Activated CD4-positive, alpha-beta T cell treated with anti-CD3 and anti-CD28 coated beads, Interleukin-2, amount 10 ng/mL, durations not matched to agents 24 days and 14 days (primary cell): ENCODE measurements at places on chromosomes 1 and 21.

DNA sequence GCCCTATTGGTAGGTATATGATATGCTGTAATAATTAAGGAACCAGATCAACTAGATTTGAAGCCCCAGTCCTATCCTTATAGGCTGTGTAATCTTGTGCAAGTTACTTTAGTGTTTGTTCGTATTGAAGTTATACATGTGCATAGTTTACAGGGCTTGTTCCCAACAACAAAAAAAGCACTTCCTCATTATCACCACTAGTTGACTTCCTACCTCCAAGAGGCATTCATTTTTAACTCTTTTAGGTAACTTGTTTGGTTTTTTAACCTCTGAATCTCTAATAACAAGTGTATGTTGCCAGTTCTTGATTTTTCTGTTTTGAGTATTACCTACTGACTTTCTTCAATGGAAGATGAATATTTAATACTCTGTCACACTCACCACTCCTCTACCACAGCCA is 71.9 kb downstream of the ST3GAL3 start:
- no peak for DNase-seq

DNA sequence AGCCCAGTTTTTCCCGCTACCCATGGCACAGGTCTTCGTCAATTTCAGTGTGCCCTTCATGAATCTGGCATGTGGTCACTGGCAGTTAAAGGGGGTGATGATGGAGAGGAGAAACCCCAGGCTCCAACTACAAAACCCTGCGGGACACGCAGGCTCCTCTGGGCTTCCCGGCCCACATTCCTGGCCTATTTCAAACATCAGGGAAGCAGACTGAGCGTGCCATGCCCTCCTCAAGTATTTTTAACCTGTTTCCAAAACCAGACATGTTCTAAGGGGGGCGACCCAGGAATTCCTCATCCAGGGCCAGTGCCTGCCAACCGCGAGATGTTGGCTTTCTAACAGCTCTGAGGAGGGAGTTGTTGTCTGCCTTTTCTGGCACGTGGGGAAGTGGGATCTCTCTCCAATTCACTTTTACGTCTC is 85.1 kb downstream of the CAPZB start:
- no peak for DNase-seq

GRCh38 chr21:14998336-14998735 is 66.5 kb downstream of the NRIP1 start:
- DNase-seq: no peak

GRCh38 chr1:58430421-58431275 is 115.9 kb downstream of the OMA1 start:
- no peak for DNase-seq

- no peak for DNase-seq
Observed at GRCh38 chr21:45454926-45455673, 50.1 kb downstream of the COL18A1 start.

DNA sequence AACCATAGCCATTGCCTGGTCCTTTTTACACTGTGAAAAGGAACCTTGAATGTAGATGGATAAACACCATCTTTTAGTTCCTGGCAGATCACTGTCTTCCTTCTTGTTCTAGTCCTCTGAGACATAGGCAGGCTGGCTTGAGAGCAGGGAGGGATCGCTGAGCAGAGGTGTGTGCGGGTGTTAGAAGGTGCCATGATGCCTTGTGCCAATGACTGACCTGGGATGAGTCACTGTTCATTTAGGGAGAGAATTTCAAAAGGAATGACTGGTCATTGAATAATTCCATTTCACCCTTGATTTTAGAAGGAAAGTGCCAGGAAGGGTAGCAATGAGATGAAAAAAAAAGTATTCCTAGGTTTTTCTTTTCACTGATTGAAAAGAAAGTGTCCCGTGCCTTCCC is 383.9 kb downstream of the KIF26B start:
- DNase-seq: no peak

GRCh38 chr21:42970946-42971653 is 3.3 kb upstream of the PKNOX1 start:
- no peak for DNase-seq

- DNase-seq: no peak
Observed at GRCh38 chr1:67004176-67004575, 49.8 kb downstream of the SLC35D1 start.

- DNase-seq: no peak
Observed at GRCh38 chr1:14913482-14914177, 239.9 kb upstream of the TMEM51 start.

DNA sequence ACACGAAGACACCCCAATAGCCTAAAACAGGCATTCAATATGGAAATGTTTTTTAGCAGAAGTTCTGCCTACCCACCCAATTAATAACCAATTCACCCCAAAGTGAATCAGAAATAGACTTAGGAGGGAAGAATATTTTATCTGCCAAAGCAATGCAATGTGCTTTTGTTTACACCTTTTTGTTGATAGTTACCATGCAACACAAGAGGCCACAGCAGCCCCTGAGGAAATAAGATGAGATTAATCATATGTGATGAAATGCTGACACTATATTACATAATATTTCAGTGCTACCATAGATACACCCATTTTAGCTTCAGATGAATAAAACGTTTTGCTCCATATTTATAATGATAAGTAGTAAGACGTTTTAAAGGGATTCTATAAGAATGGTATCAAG is 60.9 kb upstream of the RGS2 start:
- no peak for DNase-seq

GRCh38 chr21:38315122-38315521 is 58.3 kb downstream of the KCNJ15 start:
- no peak for DNase-seq

DNA sequence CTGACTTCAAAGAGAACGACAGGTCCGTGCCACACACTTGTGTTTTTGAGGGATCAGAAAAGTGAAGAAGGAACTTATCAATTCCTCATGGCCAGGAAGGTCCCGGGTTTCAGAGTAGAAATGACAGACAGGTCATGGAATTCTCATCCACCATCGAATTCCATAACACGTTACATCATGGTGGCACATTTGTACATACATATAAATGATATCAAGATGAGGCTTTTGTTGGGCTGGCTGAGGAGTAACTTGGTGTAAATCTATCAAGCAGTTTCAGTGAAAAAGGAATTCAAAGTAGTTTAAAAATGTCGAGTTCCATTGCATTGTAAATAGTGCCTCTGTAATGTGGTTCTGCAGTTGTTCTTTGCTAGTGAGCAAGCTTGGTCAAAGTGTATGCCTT is 22.9 kb upstream of the GNPAT start:
- DNase-seq: no peak

GRCh38 chr1:152309955-152310354 is 15.1 kb downstream of the FLG start:
- DNase-seq: no peak

GRCh38 chr1:221829327-221830015 is 87.6 kb upstream of the DUSP10 start:
- DNase-seq: peak; percentile 84

GRCh38 chr21:36571556-36571955 is 91.6 kb upstream of the CLDN14 start:
- no peak for DNase-seq

DNA sequence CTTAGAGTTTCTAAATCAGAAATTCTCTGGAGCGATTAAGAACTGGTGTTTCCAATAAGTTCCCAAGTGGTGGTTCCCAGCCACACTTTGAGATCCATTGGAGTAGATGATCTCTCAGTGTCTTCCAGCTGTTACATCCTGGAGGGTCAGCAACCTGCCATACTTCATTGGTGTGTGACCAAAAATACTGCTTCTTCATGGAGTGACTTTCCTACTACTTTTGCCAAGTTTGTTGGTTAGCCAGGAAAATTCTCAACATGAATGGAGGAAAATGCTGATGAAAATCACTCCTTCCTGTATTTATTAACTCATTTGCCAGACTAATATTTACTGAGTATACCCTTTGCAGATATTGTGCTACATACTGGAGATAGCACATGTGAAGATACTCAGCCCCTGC is 186.1 kb downstream of the FGGY start:
- no peak for DNase-seq

- no peak for DNase-seq
Observed at GRCh38 chr1:31857863-31858262, 42.0 kb upstream of the SPOCD1 start.

DNA sequence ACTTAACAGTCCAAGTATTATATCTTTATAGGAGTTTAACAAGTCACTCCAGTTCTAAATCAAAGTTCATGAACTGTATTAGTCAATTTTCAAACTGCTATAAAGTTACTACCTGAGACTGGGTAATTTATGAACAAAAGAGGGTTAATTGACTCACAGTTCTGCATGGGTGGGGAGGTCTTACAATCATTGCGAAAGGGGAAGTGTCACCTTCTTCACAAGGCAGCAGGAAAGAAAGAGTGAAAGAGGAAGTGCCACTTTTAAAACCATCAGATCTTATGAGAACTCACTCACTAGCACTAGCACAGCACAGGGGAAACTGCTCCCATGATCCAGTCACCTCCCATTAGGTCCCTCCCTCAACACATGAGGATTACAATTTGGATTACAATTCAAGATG is 70.0 kb downstream of the CLCA4 start:
- DNase-seq: no peak
